ENCODE measurements at places on chromosomes 2 and 18. TPM values are rescaled to one million over a fixed set of nuclear protein-coding genes. Genes with fewer than 3 reads are reported as not detected.

ADRA2B gene
- 0.52 TPM for total RNA-seq

SLC19A3 gene
- not detected for total RNA-seq

EPB41L5 gene
- total RNA-seq: 2.5 TPM

SF3B6 gene
- 164 TPM for total RNA-seq

CKAP2L gene
- total RNA-seq: 49.2 TPM

Data from activated naive CD4-positive, alpha-beta T cell treated with anti-CD3 and anti-CD28 coated beads for 36 hours (primary cell).